Activated CD4-positive, alpha-beta T cell treated with anti-CD3 and anti-CD28 coated beads, Interleukin-2, amount 50 U/mL, for 4 hours (primary cell): ENCODE measurements at places on chromosomes 6 and 20.

GRCh38 chr6:127053032-127053874 lies 65.2 kb upstream of the RSPO3 start:
- no peak for DNase-seq

DNA sequence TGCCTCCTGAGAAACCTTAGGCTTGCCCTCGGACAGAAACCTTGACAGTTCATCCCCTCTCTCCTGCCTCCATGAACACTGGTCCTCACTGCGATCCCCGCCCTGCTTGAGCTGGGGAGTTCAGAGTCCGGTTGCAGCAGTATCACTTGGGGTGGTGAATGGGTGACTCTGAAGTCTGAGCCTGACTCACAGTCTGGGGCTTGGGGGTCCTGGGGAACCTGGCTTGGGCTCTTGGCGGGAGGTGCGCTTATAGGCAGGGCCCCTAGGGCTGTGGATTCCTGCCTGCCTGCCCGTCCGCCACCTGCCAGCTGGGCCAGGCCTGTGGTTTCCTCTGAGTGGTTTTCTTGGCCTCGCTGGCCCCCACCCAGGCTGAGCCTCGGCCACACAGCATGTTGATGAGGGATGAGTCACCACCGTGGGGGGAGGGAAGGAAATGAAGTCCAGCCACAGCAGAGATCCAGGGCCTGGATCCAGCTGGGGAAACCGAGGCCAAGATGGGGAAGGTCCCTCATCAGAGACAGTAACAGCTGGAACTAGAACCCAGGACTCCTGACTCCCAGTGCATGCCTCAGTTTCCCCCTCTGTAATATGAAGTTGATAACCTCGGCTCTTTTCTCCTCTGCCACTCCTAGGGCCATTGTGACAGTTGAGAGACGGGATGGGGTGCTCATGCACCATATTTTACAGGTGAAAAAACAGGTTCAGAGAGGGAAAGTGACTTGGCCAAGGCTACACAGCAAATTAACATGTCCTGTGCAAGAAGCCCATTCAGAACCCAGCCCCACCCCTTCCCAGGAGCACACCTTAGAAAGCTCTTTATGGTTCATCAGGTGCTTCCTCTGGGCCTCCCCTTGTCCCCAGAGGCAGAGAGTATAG lies 9.2 kb downstream of the FOXS1 start:
- DNase-seq = no peak

DNA sequence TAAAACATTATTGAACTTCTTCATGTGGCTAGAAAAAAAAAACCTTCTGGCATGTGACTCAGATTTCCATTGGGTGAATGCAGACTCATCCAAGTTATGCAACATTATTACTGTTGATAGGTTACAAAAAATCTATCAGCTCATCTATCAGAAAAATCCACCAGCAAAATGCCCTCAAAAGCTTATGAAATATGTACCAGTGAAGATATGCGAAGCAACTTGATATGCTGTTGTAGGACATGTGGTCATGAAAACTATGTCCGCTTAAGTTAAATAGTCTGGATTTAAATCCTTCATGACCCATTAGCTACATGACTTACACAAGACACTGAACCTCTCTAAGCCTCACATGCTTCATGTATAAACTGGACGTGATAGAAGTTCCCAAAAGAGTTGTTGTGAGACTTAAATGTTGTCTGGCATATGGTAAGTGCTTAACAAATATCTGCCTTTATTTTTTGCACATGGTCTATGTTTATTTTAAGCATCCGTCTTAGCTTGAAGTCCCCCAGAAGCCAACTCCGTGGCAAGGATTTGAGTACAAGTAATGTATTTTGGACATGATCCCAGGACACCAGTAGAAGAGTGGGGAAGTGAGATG lies 12.5 kb upstream of the BFSP1 start:
- DNase-seq = no peak

DNA sequence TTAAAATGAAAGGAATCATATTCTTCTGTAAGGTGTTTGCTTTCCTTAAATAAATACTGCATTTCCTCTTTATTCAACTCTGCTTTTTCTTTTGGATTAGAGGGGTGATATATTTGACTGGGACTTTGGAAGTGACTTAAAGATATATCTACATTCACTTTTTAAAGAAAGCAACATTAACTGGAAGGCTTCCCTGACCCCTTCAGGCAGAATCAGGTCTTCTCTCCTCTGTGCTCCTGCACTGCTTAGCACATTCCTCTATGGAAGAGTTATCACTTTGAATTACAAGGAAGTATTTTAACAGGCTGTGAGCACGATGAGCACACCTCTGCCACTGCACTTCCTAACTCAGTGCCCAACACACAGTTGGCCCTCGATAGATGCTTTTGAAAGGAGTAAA lies 59.2 kb upstream of the POU3F2 start:
- DNase-seq = no peak

GRCh38 chr6:8982668-8983067 lies 547.3 kb upstream of the SLC35B3 start:
- no peak for DNase-seq

DNA sequence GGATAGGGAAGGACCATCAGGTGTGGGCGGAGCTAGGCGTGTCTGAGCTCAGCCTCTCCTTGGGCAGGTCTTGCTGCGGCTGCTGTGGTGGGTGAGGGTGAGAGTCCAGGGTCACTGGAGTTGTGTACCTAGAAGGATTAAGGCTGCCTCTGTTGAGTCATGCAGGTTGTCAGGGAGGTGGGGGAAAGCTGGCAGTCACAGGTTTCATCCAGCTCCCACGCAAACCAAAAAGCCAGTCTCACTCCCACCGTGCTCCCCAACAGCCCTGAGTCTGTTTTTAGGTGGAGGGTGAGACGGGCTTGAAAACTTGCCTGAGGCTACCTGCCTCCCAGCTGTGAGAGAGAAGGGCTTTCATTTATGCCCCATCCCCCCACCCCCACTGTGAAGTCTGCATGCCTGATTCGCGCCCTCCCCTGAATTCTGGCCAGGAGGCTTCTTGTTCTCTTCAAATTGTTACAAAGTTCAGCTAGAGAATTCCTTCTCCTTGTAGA lies 161.5 kb downstream of the MYLK4 start:
- no peak for DNase-seq

DNA sequence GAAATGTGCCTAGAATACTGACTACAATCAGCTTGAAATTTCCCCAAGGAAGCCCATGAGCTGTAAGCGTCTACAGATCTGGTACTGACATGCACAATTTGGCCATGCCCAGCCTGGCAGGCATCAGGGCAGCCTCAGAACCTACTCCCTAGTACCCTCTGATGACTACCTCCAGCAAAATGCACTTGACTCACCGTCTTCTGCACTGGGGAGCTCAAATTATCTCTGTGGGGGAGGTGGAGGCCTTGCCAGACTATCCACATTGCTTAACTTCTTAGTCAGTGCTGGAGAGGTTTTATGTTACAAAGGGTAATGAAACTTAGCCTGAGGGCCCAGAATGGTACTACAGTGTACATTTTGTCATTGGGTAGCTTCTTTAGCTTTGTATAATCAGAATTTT lies 126.0 kb upstream of the ADGRF1 start:
- no peak for DNase-seq

DNA sequence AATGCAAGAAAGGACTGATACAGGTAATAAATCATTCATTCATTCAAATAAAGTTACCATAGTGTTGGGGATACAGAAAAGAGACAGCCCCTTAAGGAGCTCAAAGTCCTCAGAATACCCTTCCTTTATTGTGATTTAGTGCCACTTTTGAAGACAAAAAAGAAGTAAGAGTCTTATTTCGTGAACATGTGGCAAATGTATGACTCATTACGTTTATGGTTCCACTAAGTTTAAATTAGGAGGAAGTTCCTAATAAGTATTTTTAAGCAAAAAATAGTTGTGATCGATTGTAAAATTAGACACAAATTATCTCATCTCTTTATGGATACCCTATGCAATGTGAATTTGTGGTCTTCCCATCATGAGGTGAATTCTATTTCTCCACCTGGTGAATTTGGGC lies 38.5 kb upstream of the GCLC start:
- DNase-seq = no peak

GRCh38 chr20:48461091-48461734 lies 366.6 kb downstream of the PREX1 start:
- no peak for DNase-seq

DNA sequence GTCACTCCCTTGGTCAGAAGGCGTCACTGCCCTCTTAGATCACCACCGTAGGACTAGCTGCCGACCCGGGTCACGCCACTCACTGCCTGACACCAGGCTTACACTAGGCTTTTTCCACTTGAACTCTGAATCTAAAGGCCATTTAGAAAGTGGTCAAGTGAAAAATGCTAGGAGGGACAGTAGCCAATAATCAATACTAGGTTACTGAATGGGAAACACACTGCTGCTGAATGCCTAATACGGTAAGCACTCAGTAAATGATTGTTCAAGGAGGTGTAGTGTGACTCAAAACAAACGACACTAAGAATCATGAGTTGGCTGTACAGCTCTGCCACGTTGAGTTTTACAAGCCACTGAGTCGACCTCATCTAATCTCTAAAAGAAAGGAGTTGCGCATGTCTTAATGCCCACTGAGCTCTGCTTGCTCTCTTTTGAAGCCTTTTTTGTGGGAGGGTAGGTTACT lies 760 bp upstream of the IBTK start:
- DNase-seq = no peak

DNA sequence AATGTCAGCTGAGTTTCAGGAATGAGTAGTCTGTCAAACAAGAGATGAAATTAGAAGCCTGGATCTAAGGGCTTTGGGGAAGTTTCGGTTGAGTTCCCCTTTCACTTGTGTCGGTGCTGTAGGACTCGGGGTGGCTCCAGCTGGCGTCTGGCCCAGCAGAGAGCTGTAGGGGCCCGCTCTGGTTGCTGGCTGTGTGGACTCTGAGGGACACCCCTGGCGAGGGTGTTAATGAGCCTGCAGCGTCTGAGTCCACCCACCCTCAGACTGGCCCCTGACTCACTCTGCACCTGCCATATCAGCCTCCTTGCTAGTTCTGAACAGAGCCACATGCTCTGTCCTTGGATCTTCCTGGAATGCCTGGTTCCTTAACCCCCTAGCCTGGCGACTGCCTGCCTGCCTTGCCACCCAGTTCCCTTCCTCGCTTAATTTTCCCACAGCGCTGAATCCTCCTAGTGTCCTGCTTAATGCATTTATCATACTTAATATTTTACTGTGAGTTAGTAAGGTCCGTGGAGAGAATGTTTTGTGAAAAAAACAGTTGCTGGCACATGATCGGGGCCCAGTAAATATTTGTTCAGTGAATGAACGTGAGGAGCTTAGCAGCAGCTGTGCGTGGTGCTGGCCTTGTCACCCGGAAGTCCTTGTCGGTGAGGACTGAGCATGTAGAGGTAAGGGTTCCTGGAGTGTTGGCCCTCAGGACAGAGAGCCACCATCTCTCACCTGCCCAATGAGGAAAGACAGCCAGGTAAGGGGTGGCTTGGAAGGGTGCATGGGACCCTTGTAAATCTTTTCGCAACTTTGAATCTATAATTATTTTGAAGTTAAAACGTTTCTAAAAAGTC lies 1.6 kb downstream of the DNAJC5 start:
- DNase-seq = no peak

DNA sequence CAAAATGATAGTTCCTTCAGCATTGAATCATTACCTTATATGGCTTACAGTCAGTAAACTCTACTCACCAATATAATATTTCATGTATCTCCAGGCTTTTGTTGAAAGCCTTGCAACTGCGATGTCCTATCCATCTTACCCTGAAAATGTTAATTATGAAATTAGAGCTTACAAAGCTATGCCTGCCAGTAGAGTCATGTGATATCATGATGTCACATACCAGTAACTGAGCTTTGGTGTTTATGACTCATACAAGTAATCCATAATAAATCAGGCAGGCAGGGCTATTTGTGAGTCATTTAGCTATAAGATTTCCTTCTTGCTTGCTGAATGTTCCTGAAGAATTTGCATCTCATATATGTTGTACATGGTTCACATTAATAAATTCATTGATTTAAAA lies 44.9 kb upstream of the FAM83B start:
- DNase-seq = no peak

DNA sequence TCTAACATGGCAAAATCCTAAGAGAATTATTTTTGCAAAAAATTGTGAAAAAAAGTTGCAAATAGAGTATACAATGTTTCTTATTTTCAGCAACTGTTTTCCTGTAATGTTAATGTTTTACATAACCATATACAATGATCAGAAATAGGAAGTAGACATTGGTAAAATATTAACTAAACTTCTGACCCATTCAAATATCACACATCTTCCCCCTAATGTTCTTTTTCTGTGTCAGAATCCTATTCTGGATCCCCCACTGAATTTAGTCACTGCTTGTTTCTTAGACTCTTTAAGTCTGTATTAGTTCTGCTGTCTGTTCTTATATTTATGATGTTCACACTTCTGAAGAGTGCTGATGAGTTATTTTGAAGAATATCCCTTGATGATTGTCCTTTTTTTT lies 62.0 kb downstream of the HFE start:
- DNase-seq = no peak

DNA sequence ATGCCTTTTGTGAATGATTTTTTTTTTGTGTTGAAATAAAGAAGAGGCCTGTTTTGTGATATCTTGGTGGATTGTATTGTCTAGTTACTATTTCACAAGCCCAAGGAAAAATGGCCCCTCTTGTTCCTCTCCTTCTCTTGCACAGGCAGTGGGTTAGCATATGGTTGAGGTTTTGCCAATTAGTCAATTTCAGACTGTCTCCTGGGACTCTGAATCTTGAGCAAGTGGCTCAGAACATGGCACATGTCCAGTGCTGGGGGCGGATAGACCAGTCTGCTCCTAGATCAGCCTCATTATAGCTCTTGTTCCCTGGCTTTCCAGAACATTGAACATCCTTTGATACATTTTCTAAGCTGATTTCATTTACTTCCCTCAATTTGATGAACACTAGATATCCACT lies 589.2 kb downstream of the PHF3 start:
- DNase-seq = no peak

DNA sequence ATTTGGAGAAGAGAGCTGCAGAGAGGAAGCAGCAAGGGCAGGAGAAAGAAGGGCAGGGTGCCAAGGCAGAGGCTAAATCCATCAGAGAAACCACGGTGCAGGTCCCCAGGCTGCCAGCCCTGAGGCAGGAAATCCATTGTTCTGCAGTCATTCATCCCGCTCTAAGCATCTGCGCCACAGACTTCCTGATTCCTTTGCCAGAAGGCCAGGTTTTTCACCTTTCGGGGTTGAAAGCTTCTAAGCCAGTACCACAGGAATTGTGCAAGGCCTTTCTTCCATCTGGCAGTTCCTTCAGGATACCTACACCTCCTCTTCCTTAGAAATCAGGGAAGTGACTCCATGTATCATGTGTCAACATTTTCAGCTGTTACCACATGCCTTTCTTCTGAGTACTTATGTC lies 45.6 kb downstream of the ADGRF5 start:
- DNase-seq = no peak
